LHCN-M2 (cell line): ENCODE measurements at places on chromosomes 5 and 9. TPM values are rescaled to one million over a fixed set of nuclear protein-coding genes. Genes with fewer than 3 reads are reported as not detected.
A peak's percentile ranks its signal among the peaks of the same experiment; 100 is the strongest.

DNA sequence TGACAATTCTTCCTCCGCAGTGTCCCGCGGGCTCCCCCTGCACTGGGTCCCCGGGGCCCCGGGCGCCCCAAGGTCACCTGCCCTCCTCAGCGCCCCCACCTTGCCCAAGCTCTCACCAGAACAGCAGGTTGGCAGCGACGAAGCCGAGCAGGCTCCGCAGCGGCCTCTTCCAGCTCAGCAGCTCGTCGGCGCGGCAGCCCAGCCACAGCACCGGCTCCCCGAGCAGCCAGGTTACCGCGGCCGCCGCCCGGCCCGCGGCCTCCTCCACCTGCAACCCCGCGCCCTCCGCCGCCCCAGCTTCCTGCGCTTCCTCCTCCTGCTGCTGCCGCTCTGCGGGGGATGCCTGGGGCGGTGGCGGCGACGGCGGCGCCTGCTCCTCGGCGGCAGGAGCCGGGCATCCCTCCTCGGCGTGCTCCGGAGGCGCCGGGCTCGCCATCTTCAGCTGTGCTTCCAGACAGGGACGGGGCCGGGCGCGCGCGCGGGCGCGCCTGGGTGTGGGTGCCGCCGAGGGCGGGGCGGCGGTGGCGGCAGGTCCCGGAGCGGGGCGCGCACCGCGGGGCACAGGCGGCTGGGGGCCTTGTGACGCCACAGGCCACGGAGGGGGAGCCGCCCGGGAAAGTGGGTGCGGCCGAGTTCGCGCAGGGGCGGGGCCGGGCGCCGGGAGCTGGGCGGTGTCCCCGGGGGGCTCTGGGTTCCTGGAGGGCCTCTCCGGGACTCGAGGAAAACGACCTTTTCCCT lies at the start of gene RETREG1:
TSS of gene RETREG1 (minus strand) at position 462 of the 738 bp plus-strand sequence. CDS start at position 436, 26 bp downstream.
- DNase-seq: no peak

DNA sequence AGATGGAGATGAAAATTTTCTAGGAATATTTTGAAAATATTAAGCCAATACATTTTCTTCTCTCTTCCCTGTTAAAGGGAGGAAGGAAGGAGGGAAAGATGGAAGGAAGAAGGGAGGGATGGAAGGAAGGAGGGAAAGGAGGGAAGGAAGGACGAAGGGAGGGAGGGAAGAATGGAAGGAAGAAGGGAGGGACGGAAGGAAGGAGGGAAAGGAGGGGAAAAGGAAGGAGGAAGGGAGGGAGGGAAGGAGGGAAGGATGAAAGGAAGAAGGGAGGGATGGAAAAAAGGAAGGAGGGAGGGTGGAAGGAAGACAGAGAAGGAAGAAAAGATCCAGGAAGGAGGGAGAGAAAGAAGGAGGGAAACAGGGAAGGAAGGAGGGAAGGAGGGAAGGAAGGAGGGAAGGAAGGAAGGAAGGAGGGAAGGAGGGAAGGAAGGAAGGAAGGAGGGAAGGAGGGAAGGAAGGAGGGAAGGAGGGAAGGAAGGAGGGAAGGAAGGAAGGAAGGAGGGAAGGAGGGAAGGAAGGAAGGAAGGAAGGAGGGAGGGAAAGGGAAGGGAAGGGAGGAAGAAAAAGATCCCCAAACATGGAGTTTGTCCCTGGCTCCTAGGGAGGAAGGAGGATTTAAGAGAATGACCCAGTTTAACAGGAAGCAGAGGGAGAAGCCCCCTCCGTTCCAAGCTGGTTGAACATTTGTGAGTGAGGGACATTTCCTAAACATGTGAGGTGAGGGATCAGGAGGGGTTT lies 70.3 kb upstream of the NEURL1B start:
- no peak for DNase-seq

- peak; percentile 34 for DNase-seq
Measured at GRCh38 chr9:18568973-18569372, 95.0 kb downstream of the ADAMTSL1 start.

DNA sequence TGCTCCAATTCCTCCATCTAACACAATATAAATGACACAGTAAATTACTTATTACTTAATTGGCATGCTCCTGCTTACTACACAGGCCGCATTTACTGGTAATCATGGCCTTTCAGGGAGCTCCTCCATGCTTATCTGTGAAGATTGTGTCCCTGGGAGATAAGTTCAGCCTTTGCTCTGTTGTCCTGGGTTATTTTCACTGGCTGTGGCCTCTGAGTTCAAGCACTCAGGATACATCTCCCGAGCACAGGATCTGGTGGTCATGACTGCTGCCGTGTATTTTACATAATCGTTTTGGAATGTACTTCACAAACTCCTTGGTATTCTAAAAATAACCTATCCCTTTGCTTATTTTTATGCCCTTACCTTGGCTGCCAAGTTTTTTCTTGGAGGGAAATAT lies 215.7 kb downstream of the ICE1 start:
- DNase-seq: no peak

GRCh38 chr5:50694027-50694590 lies 27.7 kb downstream of the PARP8 start:
- DNase-seq: no peak

GRCh38 chr9:132409828-132410528 lies at the start of gene CFAP77:
CFAP77 (plus strand) TSS chr9:132410211; CDS start chr9:132410272, 61 bp downstream.
- peak; percentile 41 for DNase-seq

- DNase-seq: no peak
Measured at GRCh38 chr9:20032413-20033006, 243.7 kb upstream of the SLC24A2 start.

GRCh38 chr5:167530548-167530947 lies 760.9 kb upstream of the WWC1 start:
- no peak for DNase-seq

DNA sequence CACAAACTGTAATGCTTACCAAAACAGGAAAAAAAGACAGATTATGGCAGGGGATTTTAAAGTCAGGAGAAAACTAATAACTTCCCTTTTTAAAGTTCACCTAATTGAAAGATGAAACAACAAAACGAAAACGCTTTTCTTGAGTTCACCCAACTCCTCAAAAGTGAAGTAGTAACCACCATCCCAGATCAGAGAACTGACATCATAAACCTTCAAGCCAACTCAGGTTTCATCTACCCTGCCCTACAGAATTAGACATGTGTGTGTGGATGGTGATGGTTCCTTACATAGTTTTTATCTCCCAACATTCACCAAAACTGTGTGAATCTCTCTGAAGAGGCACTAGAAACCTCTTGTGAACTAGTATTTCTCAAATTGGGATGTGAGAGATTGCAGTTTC lies 195.2 kb upstream of the PTGER4 start:
- no peak for DNase-seq

GRCh38 chr5:50745221-50745910 lies 78.9 kb downstream of the PARP8 start:
- DNase-seq: peak; percentile 33

- no peak for DNase-seq
Measured at GRCh38 chr9:89412951-89413350, 85.0 kb downstream of the SEMA4D start.

DNA sequence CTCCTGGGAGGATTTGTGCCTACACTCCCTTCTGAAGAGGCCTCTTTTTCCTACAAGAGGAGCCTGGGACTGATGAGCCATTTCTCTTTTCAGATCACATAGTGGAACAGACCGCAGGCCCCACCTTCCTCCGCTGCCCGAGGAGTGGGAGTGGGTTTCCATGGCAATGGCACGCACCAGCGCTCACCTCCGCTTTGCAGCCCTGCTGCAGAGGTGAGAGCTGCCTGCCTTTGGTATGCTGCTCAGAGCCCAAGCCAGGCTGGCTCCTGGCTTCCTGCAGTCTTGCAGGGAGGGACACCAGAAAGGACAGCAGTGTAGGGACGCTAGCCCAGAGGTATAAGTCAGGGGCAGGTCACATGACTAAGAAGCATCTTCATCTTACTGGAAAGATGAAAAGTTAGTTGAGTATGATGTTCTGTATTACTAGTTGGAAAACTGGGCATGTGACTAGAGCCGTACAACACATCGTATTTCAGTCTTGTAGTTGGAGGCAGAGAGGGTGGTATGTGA lies 12.4 kb downstream of the PTTG1 start:
- DNase-seq: no peak

- peak; percentile 36 for DNase-seq
Measured at GRCh38 chr5:147763791-147764525, 18.6 kb downstream of the JAKMIP2 start.

- no peak for DNase-seq
Measured at GRCh38 chr9:20309124-20309523, 313.2 kb downstream of the MLLT3 start.

- DNase-seq: no peak
Measured at GRCh38 chr5:174521449-174521848, 202.9 kb upstream of the MSX2 start.

DNA sequence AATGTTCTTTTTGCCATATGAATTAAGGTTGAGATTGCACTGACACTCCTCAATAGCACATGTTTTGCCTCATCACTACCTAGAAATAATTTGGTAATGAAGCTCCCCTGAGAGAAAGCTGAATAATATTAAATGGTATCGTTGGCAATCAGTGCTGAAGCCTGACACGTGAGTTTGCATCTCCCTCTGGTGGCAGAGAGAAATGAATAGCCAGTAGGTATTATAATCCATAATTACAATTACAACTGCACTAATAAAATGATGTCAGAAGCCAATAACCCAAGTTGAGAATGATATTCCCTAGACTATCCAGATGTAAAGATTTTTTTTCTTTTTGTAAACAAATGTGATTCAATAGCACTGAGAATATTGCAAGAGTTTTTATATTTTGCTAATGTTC lies 700.3 kb downstream of the PTPRD start:
- no peak for DNase-seq

GRCh38 chr9:87615547-87616148 lies 110.3 kb upstream of the CTSL start:
- DNase-seq: no peak

GRCh38 chr5:72988769-72989168 lies 32.9 kb downstream of the FCHO2 start:
- no peak for DNase-seq

DNA sequence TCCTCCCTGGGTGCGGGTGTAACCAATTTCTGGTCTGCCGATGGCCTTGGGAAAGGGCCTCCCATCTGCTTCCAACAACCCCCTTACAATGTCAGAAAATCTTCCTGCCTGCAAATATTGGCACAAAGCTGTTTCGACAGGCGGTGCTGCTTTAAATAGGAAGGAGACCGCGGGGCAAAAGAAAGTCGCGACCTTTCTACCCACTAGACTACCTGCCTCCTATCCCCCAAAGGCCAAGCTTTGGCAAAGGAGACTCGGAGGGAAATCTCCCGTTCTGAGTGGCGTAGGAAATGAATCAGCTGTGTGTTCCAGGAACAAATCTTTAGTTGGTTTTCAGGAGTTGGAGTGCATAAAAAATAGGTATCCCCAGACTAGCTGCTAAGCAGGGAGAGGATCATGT lies 36.8 kb upstream of the NFIB start:
- DNase-seq: no peak

GRCh38 chr5:172897481-172898217 lies 61.6 kb upstream of the RPL26L1 start:
- DNase-seq: peak; percentile 73

- DNase-seq: no peak
Measured at GRCh38 chr9:124635285-124635684, 128.1 kb upstream of the NR5A1 start.

DNA sequence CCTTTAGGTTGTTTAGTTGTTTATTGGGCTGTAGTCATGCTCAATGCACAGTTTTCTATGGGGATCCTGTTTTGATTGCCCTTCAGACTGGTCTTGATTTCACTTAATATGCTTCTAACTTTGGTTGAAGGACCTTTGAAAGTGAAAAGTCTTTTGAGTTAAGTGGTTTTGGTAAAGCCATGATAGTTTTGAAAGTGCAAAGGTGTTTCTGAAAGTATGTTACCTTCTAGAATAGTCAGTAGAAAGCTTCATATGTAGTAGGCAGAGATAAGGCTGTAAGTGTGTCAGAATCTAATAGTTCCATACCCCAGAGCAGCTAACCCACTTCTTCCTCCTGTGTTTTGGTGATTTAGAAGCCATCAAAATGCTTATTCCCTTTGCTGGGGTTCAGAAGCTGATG lies 46.1 kb downstream of the RASGRF2 start:
- no peak for DNase-seq

GRCh38 chr5:15807248-15807647 lies 307.3 kb downstream of the FBXL7 start:
- DNase-seq: no peak

GRCh38 chr5:2697446-2698200 lies 53.9 kb downstream of the IRX2 start:
- peak; percentile 1 for DNase-seq

Gene NRG2
- total RNA-seq: not detected in 2 replicates

Gene SPACA9
- 3.5 and 4.1 TPM in 2 replicates for total RNA-seq

Gene GDNF
- 0.40 and 0.64 TPM in 2 replicates for total RNA-seq
